Stimulated activated CD4-positive, alpha-beta T cell treated with anti-CD3 and anti-CD28 coated beads, TNF-alpha, amount 100 ng/mL, for 48 hours (primary cell): ENCODE measurements at places on chromosomes 2 and 18.

GRCh38 chr2:232993231-232993821 is 19.7 kb downstream of the NGEF start:
- DNase-seq, result no peak

DNA sequence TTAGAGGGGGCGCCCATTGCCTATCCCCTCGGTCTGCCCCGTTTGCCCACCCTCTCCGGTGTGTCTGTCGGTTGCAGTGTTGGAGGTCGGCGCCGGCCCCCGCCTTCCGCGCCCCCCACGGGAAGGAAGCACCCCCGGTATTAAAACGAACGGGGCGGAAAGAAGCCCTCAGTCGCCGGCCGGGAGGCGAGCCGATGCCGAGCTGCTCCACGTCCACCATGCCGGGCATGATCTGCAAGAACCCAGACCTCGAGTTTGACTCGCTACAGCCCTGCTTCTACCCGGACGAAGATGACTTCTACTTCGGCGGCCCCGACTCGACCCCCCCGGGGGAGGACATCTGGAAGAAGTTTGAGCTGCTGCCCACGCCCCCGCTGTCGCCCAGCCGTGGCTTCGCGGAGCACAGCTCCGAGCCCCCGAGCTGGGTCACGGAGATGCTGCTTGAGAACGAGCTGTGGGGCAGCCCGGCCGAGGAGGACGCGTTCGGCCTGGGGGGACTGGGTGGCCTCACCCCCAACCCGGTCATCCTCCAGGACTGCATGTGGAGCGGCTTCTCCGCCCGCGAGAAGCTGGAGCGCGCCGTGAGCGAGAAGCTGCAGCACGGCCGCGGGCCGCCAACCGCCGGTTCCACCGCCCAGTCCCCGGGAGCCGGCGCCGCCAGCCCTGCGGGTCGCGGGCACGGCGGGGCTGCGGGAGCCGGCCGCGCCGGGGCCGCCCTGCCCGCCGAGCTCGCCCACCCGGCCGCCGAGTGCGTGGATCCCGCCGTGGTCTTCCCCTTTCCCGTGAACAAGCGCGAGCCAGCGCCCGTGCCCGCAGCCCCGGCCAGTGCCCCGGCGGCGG is 1.7 kb downstream of the MYCN start:
- DNase-seq, result no peak

DNA sequence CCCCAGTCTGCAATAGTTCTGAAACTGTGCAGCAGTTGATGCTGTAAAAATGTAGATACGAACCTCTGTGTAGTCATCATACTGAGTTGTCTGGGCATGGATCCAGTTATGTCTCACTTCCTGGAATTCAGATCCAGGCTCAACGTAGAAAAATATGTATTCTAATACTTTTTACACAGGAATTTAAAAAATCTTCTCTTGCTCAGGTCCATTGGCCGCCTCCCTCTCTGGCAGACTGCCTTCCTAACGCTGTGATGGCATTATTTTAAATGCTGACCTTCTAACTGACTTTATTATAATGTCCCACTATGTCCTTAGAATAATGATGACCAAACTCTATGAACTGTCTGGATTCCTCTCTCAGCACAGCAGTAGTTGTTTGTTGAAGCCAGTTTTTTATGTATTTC is 119.6 kb downstream of the FEZ2 start:
- no peak for DNase-seq

DNA sequence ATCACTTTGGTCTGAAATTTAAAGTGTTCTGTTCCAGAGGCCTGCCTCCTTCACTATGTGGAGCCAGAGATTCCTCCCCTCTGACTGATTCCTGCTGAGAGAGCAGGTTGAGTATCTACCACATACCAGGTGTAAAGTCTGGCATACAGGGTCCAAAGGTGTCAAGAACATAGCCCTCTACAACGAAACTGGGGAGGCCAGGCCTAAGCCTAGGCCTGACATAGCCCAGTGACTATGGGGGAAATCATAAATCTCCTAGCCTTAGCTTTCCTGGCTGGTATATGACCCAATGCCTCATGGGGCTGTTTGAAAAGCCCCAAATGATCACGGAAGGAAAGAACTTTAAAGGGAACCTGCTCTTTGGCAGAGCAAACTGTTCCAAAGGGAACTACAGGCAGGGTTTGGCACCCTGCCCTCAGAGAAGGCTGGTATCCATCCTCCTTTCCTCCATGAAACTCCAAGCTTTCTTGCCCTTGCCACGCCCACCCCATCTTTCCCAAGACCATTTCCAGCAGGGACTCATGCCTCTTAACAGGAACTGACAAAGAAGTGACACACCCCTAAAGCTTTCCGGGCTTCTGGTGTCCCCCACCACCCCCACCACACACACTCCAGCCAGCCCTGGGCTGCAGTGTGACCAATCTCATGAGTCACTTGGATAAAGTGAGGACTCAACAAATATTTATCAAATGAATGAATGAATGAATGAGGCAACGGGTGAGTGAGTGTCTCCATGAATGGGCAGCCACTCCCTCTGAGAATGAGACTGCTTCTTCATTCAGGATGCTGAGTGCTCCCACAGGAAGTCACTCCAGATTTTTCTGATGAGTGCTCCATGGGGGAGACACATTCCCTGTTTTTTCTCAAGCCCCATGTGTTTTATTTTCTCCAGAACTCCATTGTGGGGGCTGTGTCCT is 114.5 kb upstream of the STPG4 start:
- DNase-seq, result no peak

DNA sequence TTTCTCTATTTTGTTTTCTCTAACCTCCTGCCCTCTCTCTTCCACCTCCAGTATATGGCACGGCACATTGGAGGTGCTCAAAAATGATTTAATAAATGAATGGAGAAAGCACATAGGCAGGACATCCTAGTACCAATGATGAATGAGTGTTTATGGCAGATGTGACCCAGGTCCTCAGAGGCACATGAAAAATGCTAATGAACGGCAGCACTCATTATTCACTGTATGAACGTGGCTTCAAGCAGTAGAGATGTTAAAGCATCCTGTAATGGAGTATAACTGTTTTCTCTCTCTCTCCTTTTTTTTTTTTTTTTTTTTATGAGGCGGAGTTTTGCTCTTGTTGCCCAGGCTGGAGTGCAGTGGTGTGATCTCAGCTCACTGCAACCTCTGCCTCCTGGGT is 72.4 kb downstream of the MBP start:
- DNase-seq, result no peak
